ENCODE measurements at places on chromosomes 12 and 14.

DNA sequence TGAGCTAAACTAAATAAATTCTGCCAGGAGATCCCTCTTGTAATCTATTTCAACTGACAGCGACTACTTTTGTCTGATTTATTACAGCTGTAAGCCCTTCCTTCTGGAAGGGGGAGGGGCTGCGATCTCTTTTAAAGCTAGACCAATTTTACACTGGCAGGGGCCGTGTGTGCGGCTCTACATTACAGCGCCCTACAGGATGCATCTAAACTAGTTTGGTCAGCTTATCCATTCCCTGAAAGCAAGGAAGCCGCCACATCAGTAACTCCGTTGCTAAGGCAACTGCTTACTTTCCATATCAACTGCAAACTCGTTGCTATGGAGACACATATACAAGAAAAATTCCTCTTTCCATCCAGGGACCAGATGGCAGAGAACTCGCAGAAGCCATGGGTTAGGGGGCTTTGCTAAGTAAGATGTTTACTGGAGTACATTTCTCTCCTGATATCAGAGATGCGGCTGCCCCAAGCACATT, 17.4 kb downstream of the FOXN3 start:
- peak; percentile 92 for DNase-seq

DNA sequence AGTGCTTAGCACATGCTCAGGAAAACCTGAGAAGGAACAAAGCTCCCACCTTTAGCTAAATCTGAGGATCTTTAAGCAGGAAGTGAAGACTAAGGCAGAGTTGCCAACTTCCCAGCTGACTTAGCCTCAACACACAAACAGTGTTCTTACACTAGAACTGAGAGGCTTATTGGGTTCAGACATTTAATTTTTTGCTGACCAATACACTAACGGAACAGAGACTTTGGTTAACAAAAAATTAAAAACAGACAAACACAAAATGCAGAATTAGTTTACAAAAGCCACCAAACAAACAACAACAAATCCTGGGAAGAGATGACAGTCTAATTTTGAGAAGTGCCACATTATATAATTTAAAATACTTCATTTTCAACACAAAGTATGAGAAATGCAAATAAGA, 1123.7 kb upstream of the ATXN7L3B start:
- no peak for DNase-seq

DNA sequence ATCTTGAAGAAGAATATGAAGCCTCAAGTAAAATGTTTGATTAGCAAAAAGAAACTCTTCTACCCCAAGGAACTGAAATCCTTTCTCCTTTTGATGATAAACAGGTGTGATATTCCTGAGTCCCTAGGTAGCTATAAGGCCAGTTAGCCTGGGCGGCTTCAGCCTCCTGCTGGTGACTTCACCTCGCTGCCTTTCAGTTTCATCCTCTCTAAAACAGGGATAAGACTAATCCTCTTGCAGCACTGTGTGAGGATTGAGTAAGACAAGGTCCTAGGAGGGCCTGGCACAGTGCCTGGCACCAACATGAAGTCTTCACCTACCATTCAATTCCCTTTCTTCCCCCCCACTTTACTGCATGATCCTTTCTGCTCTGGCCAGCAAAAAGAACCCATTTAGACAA, 42.1 kb downstream of the CIT start:
- DNase-seq: no peak

GRCh38 chr14:102140027-102140749, 491 bp downstream of the WDR20 start:
- DNase-seq: peak; percentile 6

DNA sequence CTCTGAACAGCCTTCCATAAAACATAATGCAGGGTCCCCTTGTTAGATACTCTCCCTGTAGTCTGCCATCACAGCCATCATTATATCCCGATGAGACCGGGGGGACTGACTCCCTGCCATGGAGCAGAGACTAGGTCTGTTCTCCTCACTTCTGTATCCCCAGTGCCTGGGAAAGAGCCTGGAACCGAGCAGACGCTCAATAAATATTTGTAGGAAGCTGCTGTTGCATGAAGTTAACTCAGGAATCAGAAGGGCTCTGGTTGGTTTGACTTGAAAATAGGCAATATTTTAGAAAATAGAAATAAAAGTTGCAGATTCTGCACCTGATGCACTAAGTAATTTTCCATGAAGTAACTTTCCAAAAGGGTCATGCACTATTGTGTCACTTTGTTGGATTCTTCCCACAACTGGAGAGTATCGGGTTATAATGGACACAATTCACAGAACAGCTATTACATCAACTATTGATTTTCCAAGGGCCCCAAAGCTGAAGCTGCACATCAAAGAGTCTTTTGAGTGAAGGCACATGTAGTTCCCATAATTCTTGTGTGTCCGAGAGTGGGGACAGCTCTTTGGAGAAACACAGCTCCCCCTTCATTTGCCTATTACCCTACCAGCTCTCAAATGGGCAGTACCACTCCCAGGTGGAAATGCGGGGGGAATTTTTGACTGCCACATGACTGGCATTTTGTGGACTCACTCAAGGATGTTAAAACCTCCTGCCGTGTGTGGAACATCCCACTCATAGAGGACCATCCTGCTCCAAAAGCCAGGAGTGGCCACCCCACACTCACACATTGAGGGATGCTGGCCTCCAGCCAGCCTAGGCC, 18.8 kb downstream of the CLMN start:
- DNase-seq: no peak

DNA sequence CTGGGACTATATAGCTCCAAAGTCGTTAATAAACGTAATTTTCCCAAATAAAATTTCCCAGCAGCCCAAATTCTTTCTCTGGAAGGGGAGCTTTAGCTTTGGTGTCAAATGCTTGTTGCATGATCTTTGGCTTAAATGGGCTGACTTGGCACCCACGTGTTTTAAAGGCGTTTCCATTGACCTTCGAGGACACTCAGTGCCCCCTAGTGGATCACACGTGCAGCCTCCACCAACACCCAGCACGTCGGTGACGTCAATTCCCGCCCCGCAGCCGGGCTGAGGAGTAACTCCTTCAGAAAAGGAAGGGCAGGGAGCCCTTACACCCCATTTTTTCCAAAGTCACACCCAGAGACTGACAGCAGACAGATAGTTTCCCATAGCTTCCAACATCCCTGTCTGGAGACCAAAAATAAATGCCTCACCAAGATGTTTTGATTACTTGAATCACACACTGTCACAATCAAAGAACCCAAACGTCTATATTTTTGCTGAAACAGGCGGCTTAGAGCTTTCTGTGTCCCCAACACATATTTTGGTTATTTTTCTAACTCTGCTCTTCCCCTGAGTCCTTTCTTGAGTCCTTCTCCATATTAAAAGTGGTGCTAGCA, 707.9 kb downstream of the AACS start:
- DNase-seq: no peak

DNA sequence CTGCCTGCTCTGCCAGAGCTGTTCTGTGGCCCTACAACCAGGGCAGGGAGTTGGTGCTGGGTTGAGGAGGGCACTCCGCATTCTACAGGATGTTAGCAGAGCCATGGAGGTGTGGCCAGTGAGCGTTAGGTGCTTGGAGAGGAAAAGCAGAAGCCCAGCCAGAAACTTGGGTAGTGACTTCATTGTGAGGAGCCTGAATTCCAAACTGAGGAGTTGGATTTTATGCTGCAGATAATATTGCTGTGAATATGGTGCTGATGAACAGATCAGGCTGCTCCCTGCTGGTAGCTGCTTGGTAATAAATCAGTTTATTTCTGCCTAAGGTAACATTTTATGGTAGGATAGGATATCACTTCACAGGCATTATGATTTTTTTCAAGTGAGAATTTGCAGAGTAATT, 7.1 kb upstream of the CCDC175 start:
- DNase-seq: peak; percentile 56

DNA sequence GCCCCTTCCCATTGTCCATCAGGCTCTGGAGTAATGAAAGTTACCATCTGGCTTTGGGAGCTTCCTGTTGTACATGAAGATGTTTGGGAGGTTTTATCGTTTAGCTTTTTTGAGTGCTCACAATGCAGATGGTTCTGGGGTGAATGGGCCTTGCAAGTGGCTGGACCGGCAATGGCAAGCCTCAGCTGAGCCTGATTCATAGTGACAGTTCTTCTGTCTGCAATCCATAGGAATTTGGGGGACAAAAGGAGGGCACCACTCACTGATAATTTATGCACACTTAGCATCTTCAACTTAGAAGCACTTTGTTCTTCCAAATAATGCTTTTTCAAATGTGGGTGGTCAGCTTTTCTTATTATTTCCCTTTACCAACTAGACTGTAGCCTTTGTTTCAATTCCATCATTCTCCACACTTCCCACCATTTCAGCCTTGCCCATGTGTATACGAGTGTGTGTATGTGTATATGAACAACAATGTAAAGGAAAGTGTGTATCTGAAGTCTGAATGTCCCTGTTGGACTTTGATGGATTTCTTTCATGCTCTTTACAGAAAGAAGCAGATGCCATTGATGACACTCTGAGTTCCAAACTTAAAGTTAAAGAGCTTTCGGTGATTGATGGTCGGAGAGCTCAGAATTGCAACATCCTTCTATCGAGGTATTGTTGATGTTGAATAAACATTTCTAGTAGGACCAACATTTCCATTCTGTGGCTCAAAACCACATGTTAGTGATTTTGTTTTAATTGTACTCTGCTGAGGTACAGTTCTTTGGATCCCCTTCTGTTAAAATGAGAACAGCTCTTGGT, 125.5 kb downstream of the GPR135 start:
- no peak for DNase-seq

DNA sequence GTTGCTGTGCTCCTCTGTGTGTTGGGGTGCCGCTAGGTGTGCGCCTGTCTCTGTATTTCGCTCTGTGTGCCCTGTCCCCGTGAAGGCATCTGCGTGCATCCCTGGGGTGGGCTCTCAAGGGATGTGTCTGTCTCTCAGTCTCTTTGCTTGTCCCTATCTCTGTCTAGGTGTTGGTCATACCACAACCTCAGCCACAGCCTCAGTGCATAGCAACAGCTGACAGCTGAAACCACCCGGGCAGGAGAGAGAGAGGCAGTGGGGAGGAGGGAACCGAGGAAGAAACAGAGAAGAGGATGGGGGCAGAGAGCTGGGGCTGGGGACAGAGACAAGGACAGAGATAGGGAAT, 953 bp upstream of the NXPH4 start:
- DNase-seq: no peak

DNA sequence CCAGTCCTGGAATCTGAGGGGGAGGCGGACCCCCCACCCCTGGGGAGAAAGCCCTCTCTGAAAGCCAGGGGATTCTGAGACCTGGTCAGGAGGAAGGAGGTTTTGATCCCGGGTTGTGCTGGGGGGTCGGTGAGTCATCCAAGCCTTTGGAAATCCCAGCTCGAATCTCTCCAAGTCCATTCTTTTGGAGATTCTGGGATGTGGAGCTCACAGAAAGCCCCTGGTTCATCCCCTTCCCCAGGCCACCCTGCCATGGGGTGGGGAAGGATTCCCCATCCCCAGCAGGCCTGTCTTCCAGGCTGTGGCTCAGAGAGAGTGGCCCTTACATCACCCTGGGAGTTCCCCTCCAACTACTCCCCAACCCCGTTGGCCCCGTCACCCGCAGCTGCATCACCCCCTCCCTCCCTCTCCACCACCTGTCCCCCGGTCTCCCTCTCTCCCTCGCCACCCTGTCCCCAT, 14.3 kb downstream of the EXOC3L4 start:
- no peak for DNase-seq

GRCh38 chr12:38113991-38114390, 202.6 kb upstream of the ALG10B start:
- no peak for DNase-seq

DNA sequence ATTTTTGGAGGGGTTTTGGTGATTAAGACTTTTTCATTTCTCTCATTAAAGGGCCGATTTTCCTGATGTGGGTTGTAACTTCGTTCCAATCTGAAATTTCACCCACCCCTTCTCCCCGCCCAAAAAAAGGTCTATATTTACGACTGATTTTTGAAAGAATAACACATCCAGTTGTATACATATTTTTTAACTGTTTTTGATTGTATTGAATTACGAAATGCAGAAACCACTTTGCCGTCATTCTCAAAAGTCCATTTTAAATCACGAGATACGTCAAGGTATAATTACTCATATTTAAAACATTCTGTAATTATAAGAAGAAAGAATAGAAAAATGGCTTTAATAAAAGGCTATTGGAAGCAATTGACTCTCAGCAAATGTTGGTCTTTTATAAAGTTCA, 520.7 kb downstream of the MED13L start:
- no peak for DNase-seq

GRCh38 chr14:24206260-24207103, 986 bp downstream of the TSSK4 start:
- DNase-seq: no peak

GRCh38 chr12:70486588-70486987, 120.5 kb downstream of the KCNMB4 start:
- no peak for DNase-seq

DNA sequence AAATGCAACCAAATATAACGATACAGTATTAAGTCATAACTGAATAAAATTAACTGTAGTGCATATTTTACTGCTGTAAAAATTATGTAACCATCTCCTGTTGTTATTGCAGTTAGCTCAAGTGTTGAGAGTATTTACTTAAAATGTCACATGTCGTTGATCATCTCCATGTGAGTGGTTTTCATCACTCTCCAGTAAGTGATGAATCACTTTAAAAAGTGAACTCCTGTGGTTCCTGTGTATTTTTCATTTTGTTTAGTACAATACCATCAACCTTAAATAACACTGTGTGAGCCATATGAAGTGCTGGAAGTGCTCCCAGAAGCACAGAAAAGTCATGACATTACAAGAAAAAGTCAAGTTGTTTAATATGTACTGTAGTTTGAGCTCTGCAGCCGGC, 104.7 kb upstream of the SLCO1B1 start:
- DNase-seq: peak; percentile 36

- DNase-seq: peak; percentile 2
Observed at GRCh38 chr12:130041983-130042812, 120.1 kb upstream of the FZD10 start.

DNA sequence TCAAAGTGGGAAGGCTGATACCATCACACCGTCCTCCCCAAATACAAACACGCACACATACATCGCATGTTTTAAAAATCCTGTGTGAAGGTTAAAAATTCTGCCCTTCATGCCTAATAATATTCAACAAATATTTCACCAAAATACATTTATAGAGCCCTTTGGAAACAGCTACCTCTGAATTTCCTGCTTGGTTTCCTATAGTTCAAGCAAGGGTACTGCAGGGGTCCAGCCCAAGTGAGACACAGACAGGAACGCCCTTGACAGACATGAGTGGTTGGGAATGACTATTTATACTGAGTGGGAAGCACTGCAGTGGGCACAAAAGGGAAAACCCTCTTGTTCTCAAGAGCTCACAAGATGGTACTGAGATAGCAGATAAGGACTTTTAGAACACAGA, 51.0 kb downstream of the ST8SIA1 start:
- DNase-seq: no peak

GRCh38 chr12:122732170-122732569, 1.5 kb upstream of the HCAR1 start:
- DNase-seq: no peak

- DNase-seq: no peak
Observed at GRCh38 chr14:103214461-103214958, 91.2 kb downstream of the TNFAIP2 start.

GRCh38 chr14:89941830-89942377, 12.6 kb downstream of the EFCAB11 start:
- DNase-seq: no peak

- DNase-seq: no peak
Observed at GRCh38 chr14:25092258-25092740, 42.4 kb upstream of the STXBP6 start.

Measured in brain microvascular endothelial cell (primary cell).